ENCODE measurements at places on chromosomes 1 and 21.

GRCh38 chr1:156889802-156890580 is 3.5 kb upstream of the PEAR1 start:
- peak; percentile 72 for DNase-seq

DNA sequence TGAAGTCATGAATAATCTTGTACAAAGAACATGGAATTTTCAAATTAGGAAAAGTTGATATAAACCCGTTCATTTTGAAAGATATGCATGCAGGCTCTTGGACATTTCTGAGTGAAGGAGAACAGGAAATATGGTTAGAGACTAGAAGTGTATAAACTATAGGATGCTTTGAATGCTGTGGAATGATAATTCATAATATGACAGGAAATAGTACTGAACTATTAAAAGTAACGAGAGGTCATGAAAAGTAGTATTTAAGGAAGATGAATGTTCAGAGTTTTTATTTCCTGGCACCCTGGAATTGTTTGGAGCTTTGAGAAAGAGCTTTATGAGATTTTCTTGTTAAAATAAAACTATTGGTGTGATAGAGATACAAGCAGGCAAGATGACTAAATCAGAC is 18.7 kb upstream of the CRB1 start:
- no peak for DNase-seq

GRCh38 chr1:247475793-247476192 is 17.9 kb upstream of the OR2B11 start:
- DNase-seq: no peak

DNA sequence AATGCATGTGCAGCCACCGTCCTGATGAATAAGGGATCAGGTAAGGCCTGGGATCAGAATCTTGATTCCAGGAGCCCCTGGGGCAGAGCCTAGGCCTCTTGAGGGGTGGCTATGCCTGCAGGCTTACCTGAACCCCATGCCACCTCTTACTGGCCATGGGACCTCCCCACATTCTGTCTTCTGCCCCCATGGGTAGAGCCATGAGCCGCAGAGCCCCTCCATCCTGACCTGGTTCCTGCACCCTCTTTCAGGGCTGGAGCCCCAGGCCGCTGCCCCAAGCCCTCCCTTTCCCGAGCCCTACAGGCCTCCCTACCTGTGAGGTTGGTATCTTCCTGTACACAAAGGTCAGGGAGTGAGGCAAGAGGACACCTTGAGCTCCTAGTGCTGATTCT is 120.8 kb downstream of the DMRTB1 start:
- DNase-seq: no peak

- DNase-seq: peak; percentile 37
Observed at GRCh38 chr21:26449161-26449560, 123.9 kb downstream of the CYYR1 start.

DNA sequence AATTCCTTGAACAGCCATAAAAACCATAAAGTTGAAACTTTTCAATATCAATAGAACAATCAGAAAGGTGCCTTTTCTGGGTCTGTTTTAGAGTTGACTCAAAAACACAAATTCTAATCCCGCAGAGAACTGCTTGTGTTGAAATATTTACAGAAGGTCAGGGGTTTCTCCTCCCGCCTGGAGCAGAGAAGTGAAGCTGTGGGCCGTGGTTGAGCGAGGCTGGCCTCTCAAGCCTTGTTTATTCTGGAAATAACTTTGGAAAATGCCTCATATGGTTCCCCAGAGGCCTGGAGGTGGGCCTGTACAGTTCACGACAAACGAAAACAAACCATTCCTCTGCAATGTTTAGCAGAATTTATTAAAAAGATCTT is 90.8 kb upstream of the ERRFI1 start:
- peak; percentile 78 for DNase-seq

- no peak for DNase-seq
Observed at GRCh38 chr1:240711020-240711419, 99.1 kb upstream of the GREM2 start.

GRCh38 chr1:234989019-234989418 is 139.6 kb downstream of the TOMM20 start:
- DNase-seq: peak; percentile 54

DNA sequence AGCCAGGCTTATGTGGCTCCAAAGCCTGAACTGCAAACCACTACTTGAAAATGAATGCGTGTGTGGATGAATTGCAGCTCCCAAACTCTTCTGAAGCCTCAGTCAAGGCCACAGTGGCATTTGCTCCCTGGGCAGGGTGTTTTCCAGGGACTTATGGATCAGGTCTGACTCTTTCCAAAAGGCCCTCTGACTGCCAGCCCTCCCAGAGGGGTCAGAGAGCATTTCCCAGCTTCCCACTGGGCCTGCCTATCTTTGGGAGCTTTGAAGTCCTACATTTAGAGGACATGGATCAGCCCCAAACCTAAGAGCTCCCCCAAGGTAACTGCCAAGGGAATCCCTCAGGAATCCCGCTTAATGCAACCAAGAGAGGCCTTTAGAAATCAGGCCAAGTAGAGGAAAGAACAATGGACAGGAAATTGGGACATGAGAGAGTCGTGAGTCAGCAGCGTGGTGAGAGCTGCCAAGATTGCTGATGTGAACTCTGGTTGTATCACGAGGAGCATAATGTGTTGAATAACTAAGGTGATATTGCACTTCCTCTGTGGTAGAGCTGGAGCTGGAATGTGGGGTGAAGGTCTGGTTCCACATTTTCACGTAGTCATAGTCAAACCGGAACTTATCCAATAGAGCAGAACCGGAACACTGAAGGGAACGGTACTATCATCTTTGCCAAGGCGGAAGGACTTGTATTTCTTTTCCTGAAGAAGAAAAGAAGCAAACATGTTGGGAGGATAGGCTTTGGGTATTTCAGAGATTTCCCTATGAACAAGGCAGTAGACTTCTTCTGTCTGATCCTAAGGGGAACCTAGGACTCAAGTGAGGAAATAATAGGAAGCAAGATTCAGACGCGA is 99.4 kb upstream of the JUN start:
- DNase-seq: peak; percentile 98

DNA sequence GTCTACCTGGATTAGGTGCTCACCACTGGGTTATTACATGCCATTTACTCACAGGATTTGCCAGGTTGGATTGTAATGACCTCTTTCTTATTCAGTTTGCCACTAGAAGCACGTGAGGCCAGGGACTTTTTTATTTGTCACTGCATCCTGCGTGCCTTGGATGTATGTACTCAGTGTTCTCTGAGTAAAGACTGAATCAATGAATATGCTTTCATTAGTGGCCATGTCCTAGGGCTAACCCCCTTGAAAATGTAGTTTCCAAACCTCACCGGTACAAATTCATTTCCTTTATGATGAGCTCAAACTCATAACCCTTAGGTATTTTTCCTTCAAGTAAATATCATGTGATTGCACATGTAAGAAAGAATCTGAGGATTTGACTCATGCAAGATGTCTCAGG is 1.3 kb upstream of the ZP4 start:
- DNase-seq: no peak

DNA sequence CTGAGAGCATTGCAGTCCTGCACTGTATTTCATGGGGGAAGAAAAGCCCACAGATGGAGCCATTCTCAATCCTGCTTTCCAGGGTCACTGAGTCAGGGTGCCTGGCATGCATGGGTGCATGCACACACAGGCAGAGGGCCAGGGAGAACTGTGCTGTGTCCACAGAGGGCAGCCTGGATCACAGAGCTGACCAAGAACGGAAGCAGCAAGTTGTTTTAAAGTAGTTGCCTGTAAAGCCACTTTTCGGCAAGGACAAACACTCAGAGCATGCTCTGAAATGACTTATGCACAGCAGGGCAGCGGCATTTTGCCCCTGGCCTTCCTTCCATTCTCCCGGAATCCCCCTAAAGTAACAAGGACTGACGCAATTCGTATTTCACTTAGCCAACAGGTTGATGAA is 3.6 kb downstream of the ERG start:
- no peak for DNase-seq

- no peak for DNase-seq
Observed at GRCh38 chr1:241513378-241513777, 6.2 kb downstream of the FH start.

DNA sequence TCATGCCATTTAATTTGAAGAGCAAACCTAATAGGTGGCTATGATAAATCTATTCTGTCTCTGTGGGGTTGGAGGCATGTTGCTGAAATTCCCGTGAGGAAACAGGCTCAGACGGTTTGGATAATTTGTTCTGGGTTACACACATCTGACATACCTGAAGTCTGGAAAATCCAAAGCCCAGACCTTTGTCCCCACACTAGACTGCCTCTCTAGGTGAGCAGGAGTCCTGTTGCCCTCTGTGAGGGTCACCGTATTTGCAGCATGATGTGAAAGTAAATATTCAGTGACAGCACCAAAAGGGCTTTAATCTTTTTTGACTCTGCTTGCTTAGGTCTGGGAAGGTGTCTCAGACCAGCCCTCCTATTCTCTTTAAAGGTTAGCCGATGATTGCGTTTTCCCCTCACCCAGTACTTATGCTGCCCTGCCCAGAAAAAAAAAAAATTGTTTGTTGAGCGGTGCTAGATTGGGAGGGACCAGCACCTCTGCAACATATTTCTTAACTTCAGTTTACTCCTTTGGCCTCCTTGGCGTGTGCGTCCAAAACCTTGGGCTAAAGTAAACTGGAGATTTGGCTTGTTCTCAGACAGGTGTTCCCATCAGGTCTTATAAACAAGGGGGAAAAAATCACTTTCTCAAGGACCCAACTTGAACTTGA is 67.0 kb downstream of the CACHD1 start:
- DNase-seq: no peak

- DNase-seq: peak; percentile 84
Observed at GRCh38 chr1:21124846-21125245, 51.9 kb downstream of the EIF4G3 start.

DNA sequence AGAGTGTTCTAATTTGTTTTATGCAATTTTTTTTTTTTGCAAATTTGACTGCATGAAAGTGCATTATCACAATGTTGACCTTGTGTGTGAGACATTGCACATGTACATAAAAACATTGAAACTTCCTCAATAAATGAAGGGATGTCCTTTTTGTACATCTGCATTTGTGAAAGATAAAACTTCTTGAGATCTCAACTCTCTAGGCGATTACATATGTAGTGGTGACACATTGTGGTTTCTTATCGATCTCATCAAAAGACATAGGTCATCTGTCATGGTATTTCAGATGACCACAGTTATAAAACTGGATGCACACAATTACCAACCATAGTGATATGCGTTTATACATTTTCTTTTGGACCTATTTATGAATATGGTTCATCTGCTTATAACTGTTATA is 35.6 kb upstream of the C21orf91 start:
- no peak for DNase-seq

- peak; percentile 73 for DNase-seq
Observed at GRCh38 chr21:26070822-26071425, 99.6 kb downstream of the APP start.

- no peak for DNase-seq
Observed at GRCh38 chr1:5267603-5268235, 613.3 kb downstream of the AJAP1 start.

GRCh38 chr1:116411784-116412479 is 38.9 kb downstream of the ATP1A1 start:
- peak; percentile 15 for DNase-seq

GRCh38 chr1:153346077-153346723 is 2.4 kb downstream of the PGLYRP4 start:
- DNase-seq: no peak

- DNase-seq: no peak
Observed at GRCh38 chr1:78142736-78143135, 97.0 kb downstream of the GIPC2 start.

GRCh38 chr1:4172644-4173599 is 272.9 kb upstream of the C1orf174 start:
- DNase-seq: no peak

- no peak for DNase-seq
Observed at GRCh38 chr1:172616195-172616594, 42.7 kb upstream of the FASLG start.

DNA sequence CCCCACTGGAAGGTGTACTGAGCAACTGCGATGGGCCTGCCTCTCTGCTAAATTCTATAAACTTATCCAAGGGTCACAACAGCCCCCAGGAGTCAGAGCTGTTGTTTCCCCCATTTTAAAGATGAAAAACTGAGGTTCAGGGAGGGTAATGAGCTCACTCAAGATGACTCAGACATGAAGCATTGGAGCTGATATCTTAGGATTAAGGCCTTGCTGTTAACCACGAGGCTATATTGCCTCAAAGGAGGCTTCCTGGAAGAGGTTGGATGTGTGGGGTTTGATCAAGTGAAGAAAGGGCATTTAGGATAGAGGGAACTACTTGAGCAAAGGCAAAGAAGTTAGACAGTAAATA is 6.7 kb downstream of the LDLRAP1 start:
- DNase-seq: peak; percentile 66

DNA sequence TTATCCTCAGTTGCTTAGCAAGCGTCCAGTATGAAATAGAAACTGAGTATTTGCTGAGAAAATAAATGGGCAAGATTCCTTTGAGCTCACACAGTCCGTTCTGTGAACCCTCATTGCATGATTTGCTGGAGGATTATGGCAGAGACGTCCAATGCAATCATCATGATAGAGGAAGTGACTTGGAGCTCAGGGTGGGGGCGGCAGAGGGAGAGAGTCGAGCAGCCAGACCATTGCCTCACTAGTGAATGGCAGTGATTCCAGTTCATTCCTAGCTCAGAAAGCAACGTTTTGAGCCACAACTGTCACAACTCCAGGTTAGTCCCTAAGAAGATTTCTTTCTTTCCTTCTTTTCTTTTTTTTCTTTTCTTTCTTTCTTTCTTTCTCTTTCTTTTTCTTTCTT is 27.5 kb upstream of the COL9A2 start:
- DNase-seq: peak; percentile 40

GRCh38 chr21:29487154-29487553 is 188.4 kb downstream of the BACH1 start:
- DNase-seq: no peak

DNA sequence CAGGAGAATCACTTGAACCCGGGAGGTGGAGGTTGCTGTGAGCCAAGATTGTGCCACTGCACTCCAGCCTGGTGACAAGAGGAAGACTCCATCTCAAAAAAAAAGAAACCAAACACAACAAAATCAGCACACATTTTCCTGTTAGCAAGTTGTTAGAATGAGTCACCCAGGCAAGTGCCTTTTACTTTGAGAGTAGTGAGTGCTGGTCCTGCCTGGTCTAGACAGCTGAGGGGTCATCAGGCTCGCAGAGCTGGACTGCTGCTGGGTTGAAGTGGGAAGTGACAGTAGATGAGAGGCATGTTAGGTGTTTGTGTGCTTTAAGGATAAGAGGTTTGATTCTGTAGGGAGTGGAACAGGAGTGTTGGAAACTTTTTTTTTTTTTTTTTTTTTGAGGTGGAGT is 31.9 kb downstream of the GNPAT start:
- no peak for DNase-seq

DNA sequence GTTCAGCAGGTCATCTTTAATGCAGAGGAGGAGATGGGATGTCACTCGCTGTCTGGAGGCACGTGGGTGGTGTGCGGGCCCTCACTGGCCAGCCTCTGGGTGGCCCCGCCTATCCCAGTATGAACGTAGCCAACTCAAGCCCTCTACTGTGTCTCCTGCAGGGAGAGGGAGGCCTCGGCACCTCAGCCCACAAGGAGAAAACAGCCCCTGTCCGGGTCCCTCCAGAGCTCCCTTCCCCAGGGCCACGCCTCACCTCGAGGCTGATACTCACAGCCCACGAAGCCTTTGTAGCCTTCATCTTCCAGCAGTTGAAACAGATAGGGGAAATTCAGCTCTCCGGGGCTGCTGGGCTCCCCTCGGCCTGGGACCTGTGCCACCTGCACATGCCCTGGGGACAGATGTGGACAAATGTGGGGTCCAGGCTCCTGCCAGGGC is 2.6 kb downstream of the HYI start:
- DNase-seq: no peak
